GM10248 (cell line): ENCODE measurements at places on chromosomes 1 and 21.

DNA sequence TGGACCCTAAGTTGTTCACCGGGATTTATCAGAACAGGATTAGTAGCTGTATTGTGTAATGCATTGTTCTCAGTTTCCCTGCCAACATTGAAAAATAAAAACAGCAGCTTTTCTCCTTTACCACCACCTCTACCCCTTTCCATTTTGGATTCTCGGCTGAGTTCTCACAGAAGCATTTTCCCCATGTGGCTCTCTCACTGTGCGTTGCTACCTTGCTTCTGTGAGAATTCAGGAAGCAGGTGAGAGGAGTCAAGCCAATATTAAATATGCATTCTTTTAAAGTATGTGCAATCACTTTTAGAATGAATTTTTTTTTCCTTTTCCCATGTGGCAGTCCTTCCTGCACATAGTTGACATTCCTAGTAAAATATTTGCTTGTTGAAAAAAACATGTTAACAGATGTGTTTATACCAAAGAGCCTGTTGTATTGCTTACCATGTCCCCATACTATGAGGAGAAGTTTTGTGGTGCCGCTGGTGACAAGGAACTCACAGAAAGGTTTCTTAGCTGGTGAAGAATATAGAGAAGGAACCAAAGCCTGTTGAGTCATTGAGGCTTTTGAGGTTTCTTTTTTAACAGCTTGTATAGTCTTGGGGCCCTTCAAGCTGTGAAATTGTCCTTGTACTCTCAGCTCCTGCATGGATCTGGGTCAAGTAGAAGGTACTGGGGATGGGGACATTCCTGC, 3.9 kb upstream of the OLFML3 start:
- no peak for DNase-seq

GRCh38 chr1:71307451-71307850, 226.6 kb upstream of the ZRANB2 start:
- DNase-seq = no peak

- peak; percentile 54 for DNase-seq
Observed at GRCh38 chr1:54798769-54799641, 2.1 kb downstream of the TTC22 start.

- DNase-seq = no peak
Observed at GRCh38 chr1:57616921-57617320, 193.1 kb upstream of the DAB1 start.

GRCh38 chr1:68230484-68230802, 1.9 kb downstream of the WLS start:
- no peak for DNase-seq

DNA sequence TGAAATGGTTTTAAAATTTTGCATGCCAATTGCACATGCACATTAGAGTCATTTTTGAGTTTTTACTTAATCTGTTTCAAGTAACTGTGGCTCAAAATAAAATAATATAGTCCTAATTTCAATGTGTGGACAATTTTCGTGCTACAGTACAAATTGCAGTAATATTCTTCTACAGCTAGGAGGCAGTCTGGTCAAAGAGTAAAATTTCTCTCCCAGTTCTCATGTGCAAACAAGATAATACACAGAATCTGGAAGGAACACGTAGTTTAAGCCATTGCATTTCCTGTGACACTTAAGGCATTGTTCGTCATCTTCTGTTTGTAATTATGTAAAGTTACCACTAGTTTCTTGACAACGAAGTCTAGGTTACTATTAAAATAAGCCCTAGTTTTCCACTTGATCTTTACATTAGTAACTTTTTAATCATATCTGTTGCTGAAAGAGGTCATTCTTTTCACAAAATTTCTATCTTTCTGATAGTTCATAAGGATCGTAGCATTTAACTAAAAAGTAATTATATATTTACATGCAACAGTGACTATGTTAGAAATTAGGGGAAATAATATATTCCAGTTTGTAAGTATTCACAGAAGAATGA, 28.9 kb downstream of the ODR4 start:
- DNase-seq = peak; percentile 45

GRCh38 chr1:212873518-212873917, 15.4 kb downstream of the FLVCR1 start:
- DNase-seq = peak; percentile 22

DNA sequence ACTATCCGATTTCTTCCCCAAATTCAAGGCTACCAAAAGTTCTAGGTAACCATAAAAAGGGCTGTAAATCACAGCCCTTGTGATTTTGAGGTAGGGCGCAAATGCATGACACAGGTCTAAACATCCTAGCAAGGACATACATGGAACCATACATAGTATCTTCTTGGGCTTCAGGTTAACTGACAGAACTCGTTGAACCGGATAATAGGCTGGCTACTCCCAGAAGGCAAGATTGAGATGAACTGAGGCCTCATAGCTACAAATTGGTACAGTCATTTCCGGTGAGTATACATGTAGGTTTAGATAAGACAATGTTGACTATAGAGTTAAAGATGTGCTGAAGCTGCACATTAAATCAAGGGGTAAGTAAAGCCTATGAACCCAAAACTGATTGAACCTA, 27.3 kb upstream of the TP53BP2 start:
- DNase-seq = no peak

- DNase-seq = peak; percentile 45
Observed at GRCh38 chr1:212237651-212238050, 47.6 kb upstream of the PPP2R5A start.

DNA sequence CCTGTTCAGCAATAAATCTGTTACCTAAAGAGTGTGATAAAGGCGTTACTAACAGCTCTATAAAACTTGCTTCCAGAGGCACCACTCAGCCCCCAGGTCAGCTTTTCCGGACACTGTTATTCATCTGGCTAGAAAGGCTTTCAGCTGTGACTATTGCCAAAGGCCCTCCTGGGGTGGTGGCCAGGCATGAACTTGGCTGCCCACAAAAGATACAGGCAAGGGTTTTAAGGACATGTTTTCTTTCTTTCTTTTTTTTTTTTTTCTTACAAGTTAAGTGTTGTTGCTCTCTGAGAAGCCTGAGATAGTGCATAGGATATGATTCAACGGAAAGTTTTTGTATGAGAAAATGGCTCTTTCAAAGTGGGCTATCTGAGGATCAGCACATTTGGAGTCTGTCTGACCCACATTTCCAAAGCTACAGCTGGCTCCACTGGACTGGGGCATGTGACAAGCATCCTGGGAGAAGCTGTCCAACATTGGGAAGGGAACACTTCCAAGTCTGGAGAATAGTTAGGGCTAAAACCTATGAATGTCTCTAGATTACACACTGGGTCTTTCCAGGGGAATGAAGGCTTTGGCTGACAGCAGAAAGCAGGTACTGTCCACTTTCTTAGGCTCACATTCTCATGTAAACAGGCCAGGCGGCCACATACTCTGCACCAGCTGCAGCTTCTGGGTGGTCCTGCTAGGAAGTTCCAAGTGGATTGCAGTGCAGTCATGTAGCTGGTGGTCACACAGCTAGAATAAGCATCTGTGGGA, 639.7 kb downstream of the LMO4 start:
- DNase-seq = no peak
